ENCODE measurements at places on chromosomes 3 and 15.

DNA sequence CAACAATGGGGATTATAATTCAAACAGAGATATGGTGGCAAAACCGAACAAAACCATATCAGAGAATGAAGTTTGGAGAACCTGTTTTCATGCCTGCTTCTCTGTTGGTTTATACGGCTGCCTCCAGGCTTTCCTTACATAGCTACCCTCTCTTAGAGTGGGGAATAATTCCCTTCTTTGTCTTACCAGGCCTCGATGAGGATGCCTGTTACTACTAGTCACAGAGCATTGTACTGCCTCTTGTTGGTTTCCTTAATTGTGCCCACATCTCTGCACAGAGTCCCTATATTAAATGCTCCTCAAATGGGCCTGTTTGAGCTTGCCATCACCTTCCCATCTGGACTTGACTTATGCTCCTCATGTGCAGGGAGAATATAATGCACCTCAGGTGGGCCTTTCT is 92.9 kb downstream of the NCEH1 start:
- DNase-seq = no peak

GRCh38 chr3:123618768-123619484 is 34.1 kb upstream of the HACD2 start:
- peak; percentile 63 for DNase-seq

- DNase-seq = peak; percentile 82
These were observed 12.3 kb downstream of the CPNE9 start for GRCh38 chr3:9715764-9716437.

- DNase-seq = no peak
These were observed 21.1 kb upstream of the SKOR1 start for GRCh38 chr15:67803996-67804843.

GRCh38 chr3:139302084-139302800 is 41.6 kb upstream of the MRPS22 start:
- DNase-seq = peak; percentile 97

GRCh38 chr15:98904544-98904943 is 103.0 kb downstream of the PGPEP1L start:
- no peak for DNase-seq

DNA sequence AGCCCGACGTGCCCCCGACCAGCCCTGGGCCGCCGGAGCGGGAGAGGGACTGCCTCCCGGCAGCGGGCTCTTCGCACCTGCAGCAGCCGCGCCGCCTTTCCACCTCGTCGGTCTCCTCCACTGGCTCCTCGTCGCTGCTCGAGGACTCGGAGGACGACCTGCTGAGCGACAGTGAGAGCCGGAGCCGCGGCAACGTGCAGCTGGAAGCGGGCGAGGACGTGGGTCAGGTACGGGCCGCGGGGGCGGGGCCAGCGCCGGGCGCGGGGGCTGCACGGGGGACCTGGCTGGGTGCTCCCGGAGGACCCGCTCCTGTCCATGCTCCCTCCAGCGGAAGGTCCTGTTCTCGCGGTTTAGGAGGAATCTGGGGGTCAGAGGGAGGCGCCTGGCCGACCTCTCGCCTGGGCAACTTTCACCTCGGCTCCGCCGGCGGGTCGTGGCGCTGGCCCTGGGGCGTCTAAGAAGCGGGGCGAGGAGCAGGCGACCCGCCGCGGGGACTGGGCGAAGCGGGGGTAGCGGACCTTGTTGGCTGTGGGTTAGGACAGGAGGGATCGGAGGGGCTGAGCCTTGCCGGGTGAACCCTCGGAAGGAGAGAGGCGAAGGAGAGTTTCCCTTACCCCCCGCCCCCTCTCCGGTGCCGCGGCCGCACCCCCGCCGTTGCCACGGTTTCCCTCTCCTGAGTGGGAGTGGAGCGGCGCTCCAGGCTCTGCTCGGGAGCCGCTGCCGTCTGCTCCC is 682 bp downstream of the ITPKA start:
- no peak for DNase-seq

DNA sequence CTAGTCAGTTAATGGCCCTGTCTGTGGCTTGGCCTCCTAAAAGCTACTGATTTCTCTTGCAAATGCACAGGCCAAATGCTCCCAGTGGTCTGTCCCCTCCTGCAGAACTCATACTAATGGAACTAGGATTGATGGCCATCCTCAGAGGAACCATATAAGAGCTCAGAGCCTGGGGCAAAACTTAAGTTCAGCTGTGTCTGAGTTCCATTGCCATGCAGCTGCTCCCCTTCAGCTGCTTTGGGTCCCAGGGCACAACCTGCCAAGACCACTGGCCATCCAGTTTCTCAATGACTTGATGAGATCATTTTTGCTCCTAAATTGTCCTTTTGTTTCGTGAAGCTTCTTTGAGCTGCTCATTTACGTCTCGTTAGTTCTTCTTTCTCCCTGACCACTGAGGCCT is 529.5 kb upstream of the TBL1XR1 start:
- no peak for DNase-seq

- DNase-seq = no peak
These were observed 1.1 kb downstream of the FAM131A start for GRCh38 chr3:184338511-184338945.

- DNase-seq = no peak
These were observed 608.2 kb upstream of the CCDC54 start for GRCh38 chr3:106768941-106769480.

DNA sequence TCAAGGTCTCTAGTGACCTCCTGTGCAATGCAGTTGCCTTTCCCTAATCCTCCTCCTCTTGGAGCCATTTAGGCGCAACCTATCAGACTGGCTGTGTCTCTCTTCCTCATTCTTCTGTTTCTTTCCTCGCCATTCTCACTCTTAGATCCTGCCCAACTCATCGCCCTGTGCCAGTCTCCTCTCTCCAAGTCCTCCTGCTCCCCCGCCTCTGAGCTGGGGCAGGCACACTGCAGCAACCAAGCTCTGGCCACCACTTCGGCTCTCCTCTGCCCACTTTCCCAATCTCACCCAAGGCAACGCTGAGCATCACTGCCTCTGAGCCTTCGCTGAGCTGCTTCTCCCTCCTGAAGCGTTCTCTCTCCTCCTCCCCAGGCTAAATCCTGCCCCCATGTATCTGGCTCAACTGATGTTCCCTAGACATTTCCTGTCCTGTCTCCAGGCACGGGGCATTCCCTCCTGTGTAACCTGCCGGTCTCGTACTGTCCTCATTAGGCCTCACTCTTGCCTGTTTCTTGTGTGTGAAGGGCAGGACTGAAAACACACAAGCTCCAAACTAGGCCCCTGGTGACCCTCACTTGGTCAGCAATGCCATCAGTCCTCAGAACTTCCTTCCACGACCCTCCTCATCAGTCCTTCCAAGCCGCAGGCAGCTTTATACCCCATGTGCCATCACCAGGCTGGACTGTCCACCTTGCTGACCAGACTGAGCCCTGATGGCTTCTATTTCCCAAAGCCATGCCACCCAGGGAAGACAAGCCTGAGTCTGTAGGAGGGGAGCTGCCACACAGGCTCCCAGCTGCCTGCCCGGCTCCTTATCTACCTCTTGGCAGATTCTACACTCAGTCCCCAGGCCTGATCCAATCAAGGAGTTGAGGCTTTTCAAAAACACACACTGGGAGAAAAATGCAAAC is 85.6 kb downstream of the SEC22A start:
- no peak for DNase-seq

DNA sequence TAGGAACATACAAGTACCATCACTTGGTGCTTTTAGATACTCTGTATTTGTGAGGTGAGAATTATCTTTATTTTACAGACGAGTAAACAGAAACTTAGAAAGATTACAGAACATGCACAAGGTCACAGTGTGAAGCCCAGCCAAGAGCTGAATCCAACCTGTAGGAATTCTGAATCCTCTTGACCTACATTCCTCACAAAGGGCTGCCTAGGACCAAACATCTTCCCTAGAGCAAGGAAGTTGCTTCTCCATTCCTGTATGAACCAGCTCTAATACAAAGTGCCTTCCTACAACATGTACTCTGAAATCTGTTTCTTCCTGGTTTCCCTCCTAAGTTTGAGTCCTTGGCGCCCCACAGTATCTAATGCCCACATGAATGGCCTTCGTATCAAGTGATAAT is 2.9 kb downstream of the HDGFL3 start:
- no peak for DNase-seq

Data from AG09319 (cell line).